ENCODE measurements at places on chromosomes 16 and 17.

GRCh38 chr17:80886641-80887573 lies 104.7 kb upstream of the CHMP6 start:
- DNase-seq = no peak

DNA sequence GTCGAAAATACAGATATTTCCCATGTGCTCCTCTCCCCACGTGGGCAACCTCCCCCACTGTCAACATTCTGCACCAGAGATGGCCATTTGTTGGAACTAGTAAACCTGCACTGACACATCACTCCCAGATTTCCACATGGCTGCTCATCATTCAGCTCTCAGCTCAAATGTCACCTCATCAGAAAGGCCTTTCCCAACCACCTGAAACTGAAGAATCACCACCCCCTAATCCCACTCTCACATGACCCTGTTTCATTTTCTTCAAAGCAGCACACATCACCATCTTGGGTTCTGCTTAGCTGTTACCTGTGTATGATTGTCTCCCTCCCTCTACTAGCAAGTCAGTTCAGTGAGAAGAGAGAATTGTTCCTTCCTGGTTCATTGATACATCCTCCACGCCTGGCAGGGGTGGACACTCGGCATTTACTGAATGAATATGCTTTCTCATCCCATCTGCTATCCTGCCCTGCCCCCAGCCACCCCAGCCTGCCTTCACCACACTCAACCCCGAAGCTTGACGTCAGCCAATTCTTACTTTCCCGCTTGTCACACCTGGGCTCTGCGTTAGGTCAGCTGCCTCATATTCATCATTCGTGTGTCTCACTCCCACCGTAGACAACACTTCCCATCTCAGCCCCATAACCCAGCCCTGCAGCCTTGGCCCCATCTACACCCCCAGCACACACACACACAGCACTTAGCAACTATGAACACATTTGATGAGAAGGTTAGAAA lies 1.5 kb downstream of the C17orf114 start:
- no peak for DNase-seq

- DNase-seq = no peak
These were observed 18.7 kb upstream of the COX10 start for GRCh38 chr17:14050616-14051015.

DNA sequence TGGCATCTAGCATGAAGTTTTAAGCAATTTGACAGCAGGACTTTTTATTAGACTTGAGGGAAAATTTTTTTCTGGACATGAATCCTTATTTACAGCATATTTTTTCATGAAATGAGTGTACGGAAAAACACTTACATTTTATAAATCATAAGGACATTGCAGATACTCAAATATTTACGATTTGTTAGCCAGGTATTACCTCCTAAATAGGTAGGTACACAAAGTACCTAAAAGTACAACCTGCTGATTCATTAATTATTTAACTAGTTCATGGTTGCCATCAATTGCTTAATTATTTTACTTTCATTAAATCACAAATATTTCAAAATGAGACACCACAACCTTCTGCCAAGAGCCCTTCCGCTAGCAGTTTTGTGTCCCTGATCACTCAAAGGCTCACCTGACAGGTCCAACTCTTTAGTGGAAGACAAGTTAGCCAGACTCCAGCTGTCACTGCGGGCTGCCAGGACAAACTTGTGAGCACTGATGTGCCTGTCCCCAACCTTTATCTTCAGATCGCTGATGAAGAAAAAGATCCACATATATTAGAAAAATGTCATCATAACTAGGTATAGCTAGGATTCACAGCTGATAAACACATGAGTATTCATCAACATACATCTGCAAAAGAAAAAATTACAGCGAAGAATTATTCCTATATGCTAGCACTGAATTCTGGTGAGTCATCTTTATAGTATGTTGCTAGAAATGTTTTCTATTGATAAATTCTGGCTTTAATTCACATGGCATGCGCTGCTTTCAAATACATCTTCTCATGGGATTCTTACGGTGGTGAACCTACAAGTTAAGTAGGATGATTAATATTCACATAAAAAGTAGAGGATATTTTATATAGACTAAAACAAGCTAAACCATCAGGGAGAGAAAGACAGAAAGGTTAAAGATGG lies 28.2 kb downstream of the ANKFY1 start:
- DNase-seq = no peak

DNA sequence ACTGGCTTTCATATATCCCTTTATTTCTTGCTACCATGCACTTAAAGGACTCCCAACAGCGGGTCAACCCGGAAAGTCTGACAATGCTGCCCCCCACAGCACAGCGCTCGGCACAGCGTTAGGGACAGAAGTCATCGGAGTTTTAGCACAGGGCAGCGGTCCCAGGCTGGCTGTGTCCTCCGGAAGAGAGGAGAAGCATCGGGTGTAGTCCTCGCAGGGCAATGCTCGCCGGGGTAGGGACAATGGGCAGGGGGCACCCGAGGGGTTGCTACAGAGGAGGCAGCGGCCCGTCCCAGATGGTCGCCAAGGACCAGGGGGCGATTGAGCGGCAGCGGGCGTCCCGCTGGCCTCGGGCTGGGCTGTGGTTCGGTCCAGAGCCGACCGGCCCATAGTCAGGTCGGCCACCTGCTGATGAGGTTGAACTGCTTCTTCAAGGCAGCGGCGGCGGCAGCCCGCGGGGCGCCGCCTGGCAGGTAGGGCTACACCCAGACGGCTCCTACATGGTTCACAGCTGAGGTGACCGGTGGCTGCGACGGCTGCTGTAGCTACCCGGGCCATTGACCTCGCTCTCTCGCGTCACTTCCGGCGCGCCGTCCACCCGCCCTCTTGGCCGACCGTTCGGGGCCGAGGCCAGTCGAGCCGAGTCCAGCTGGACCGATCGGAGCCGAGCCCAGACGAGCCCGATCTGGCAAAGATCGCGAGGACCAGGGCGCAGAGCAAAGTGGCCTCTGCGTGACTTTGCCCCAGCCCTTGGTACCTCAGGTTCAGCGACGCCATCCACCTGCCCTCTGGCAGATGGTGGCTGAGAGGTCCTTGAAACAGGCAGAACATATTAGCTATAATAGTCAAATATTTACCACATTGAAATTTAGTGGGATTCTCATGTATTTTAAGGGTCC lies 4.7 kb upstream of the LCMT1 start:
- peak; percentile 85 for DNase-seq

GRCh38 chr17:28343491-28343932 lies 8.0 kb downstream of the TNFAIP1 start:
- DNase-seq = no peak

DNA sequence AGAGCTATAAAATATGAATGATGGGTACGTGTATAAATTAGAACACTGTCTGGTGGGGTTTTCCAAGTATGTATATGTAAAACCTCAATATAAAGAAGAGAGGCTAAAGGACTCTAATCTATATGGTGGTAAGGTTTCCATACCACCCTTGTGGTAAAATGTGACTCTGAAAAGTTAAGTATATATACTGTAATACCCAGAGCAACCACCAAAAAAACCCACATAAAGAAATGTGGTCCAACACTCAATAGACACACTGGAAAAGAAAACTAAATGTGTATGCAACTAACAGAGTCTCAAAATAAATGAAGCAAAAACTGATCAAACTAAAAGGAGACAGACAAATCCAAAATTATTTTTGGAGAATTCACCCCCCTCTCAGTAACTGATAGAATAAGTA lies 72.2 kb downstream of the XPO6 start:
- no peak for DNase-seq

GRCh38 chr16:68377221-68377620 lies 66.4 kb downstream of the PRMT7 start:
- no peak for DNase-seq

- DNase-seq = no peak
These were observed 450.4 kb downstream of the MAF start for GRCh38 chr16:79150151-79150550.

DNA sequence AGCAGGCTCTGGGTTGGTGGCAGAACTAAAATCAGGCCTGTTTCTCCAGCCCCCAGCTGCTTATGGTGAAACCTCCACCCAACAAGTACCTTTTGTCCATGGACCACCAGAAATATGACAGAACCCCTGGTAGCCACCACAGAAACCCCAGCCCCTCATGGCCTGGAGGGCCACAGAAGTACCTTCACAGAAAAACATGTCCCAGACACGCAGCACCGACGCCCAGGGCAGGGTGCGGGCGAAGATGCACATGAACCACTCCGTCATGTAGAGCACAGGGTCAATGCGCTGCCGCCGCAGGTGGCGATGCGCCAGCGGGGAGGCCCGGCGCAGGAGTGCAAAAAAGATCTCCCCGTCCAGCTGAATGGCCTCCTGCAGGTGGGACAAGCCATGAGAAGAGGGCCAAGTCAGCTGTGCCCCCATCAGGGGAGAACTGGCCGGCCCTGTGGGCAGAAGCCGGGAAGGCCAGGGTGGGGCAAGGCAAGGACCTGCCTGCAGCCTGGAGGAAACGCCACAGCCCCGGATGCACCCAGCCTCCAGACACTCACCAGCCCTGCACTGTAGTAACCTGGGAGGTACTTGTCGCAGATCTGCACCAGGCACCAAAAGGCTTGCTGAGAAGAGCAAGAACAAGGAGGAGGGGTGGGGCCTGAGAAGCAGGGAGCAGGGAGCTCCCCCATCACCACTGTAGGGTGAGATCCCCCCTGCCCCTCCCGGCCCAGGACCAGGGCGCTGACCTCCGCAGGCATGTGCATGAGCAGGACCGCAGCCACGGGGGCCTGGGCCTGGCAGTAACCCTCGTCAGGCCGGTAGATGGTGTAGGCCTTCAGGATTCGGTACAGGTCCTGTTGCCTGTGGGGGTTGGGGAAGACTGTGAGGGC lies 4.1 kb upstream of the CD2BP2 start:
- DNase-seq = no peak

DNA sequence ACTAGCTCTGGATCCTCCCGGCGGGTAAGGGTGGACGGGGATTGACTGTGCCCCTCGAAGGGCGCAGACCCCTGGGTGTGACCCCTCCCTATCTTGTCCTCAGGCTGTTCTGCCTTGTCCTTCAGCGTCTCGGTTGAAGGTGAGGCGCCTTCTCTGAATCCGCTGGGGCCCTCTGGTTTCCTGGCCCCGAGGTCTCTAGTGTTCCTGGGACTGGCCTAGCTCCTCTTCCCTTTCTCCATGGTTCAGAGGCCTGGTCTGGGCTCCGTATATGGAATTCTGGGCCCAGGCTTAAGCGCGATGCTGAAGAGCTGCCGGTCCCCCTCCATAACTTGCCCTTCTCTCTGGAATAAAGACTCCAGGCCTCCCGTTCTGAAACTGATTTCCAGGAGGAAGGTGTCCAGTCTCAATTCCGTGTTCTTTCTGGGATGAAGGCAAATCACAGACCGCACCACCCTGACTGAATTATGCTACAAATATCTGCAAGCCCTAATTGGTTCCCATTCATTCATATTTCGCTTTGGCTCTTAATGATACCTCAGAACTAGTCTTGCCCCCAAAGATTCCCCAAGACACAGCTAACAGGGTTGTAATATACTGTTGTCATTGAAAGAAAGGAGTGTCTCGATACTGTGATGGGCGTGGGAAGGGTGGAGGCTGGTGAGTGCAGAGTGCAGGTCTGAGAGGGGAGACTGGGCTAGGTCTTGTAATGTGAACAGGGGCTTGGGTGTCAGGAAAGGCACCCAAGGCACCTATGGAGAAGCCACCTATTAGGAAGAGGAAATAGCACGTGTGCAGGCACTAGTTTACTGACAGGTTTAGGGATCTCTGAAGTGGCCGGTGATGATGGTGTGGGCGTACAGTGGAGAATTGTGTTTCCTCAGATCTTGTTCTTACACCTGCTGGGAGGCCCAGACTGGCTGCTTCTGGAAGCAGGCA lies 851 bp downstream of the EDC4 start:
- no peak for DNase-seq

DNA sequence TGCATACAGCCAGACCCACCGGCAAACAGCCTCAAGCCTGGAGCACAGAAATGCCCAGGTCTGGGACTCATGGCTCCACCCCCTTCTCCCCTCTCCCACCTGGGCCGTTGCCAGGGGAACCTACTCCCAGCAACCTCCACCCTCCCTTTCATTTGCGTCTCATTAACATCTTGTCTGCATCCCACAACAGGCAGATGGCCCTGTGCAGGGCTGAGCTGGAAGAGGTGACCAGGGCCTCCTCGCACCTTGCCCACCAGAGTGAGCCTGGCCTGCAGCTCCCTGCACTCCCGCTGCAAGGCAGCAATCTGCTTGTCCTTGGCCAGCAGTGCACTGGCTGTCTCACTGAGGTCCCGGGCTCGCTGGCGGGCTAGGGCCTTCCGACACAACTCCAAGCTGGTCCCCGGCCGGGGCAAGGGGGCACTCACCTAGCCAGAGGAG lies 3.3 kb downstream of the TSPOAP1 start:
- no peak for DNase-seq

GRCh38 chr17:61314368-61315078 lies 85.1 kb upstream of the TBX2 start:
- no peak for DNase-seq

- no peak for DNase-seq
These were observed 55.4 kb downstream of the WWOX start for GRCh38 chr16:78154729-78155461.

DNA sequence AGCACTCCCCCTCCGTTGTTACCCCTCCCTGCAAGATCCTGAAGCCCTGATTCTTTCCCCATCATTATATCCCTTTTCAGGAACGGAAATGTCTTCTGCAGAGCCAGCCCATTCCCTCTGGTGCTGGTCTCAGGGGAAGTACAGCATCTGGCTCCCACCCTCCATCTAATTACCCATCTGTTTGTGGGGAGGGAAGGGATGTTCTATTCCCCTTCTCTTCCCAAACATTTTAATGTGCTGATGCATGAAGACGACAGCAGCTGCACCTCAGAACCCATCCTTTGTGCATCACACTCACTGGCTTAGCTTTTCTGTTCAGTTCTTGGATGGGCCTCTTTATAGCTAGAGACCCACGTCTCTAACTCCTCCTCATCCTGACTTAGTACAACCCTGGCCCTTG lies 367.2 kb downstream of the CDH13 start:
- DNase-seq = no peak

DNA sequence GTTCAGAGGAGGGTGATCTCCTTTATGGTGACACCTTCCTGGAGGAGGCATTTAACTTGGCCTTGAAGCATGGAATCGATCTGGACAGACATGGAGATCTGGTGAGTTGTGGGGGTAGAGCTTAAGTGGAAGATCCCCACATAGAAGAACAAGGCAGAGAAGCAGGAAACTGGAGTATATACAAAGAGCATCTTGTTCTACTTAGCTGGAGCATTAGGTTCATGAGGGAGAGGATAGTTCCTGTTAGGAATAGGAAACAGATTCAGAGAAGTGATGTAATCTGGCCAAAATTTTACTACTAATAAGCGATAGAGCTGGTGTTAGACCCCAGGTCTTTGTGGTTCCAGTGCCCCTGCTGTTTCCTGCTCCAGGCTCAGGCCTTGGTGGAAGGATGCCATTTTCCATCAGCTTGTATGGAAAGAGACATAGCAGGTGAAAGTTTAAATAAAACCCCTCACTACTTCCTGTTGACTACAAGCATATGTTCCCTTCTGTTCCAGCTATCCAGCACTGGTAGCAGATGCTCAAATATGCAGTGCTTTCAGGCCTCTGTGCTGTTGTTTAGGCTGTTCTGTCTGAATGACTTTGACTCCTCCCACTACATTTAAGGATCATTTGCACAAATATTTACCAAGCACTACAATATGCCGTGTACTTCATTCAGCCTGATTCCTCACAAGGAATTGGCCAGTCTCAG lies 9.4 kb downstream of the RPAIN start:
- no peak for DNase-seq

GRCh38 chr16:28192806-28193529 lies 18.8 kb downstream of the XPO6 start:
- no peak for DNase-seq
